ENCODE measurements at places on chromosomes 6 and 20.

GRCh38 chr6:160853946-160854345 is 137.6 kb upstream of the MAP3K4 start:
- DNase-seq, result no peak

DNA sequence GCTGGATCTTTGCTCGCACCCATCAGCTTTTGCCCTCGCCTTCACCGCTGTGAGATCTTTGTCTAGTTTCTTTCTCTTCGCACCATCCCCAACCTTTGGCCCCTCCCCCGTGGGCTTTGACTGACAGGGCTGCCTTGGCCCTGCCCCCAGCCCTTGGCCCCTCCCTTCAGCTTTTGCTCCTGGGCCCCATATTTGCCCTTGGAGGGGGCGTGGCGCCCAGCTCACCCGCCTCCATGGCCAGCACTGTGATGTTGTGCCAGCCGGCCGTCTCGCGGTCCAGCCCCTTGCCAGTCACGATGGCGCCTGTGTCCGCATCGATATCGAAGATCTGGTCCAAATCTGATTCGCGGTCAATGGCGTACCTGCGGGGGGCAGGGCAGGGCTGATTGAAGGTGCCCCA is 81.1 kb downstream of the CD40 start:
- no peak for DNase-seq

DNA sequence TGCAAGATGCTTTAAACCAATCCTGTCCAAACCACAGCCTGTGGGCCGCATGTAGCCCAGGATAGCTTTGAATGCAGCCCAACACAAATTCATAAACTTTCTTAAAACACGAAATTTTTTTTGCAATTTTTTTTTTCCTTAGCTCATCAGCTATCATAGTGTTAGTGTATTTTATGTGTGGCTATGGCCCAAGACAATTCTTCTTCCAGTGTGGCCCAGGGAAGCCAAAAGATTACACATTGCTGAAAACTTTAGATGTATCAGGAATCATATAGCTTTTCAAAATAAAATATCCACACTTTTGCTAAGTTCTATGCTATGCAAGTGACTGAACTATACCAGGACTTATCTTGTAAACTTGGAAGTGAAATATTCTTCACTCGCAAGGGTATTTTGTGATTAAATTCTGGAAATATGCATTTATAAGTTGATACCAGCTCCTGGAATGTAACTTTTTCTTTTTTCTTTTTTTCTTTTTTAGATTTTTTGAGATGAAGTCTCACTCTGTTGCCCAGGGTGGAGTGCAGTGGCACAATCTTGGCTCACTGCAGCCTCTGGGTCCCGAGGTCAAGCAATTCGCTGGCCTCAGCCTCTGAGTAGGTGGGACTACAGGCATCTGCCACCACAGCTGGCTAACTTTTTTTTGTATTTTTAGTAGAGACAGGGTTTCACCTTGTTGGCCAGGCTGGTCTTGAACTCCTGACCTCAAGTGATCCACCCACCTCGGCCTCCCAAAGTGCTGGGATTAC is 49.8 kb downstream of the MTHFD1L start:
- no peak for DNase-seq

DNA sequence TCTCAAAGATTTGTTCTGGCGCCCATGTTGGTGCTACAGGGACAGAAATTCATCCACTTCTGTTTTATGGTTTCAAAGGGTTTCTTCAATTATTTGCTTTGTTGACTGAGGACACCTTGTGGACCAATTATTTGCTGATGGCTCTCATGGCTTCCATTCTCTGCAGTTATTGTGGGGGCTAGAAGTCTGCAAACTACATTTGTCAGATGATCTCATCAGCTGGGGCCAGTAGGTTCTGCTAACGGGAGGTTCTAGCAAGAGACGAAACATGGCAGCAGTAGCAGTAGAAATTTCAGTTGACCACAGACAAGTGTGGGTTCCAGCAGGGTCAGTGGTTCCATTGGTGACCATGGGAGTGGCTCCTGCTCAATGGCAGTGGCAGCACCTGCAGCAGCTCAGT is 72.8 kb upstream of the BLCAP start:
- no peak for DNase-seq
